ENCODE measurements at places on chromosomes 16 and 17. TPM values are rescaled to one million over a fixed set of nuclear protein-coding genes. Genes with fewer than 3 reads are reported as not detected.

DNA sequence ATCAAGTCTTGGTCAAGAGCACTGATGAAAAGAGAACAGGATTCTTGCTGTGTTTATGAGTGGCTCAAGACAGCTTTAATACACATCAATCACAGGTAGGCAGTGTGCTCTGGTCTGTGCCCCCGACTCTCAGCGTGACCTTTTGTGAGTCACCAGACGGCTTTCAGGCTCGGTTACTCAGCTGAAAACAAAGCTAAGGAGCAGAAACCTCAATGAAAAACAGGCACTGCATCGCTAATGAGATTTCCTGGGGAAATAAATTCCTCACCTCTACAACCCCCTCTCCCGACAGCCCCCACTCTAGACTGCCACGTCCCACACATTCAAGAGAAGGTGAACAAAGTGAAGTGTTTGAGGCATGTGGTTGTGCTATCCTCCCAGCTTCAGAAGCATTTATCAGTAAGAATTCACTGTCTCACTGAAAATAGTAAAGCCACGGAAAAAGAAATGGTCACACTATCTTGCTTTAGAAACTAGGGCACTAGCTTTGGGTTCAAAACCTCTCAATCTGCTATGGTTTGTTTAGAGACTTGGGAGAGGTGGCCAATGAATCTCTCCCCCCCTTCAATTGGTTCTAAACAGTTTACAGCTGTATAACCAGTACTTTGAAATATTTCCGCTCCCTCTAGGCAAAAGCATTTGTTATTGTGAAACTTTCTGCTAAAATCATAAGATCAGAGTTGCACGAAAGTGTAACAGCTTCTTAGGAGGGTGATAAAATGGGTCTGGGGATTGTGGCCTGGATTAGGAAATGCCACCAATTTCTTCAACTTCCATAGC lies 199.5 kb upstream of the PMFBP1 start:
- no peaks in the 10 kb centered on the region for H3K4me1 ChIP-seq
- no peak overlapping the region for H3K27ac ChIP-seq
- DNase-seq: no peak
- H3K4me3 ChIP-seq: no peak overlapping the region
- H3K36me3 ChIP-seq: no peaks in the 10 kb centered on the region

DNA sequence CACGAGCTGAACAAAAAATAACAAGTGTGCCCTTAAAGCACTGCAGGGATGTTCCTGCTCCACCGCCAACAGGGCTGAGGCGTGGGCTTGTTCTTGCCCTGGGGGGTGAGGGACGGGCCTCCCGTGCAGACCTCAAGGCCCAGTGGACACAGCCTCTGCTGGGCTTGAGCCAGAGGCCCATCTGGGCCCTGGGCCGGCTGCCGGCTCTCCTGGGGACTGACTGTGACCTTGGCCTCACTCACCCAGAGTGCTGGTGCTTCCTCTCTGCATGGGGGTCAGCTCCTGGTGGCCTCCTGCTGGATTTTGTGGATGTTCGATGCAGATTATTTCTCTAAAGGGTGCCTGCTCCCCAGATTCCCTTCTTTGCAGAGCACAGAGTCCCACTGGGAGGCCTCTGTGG lies 54.2 kb upstream of the CDR2 start:
- no peak overlapping the region for H3K27ac ChIP-seq
- H3K36me3 ChIP-seq: peaks cover 49% of the 10 kb centered on the region
- no peak for DNase-seq
- H3K4me1 ChIP-seq: peaks cover 20% of the 10 kb centered on the region
- H3K27me3 ChIP-seq: no peaks in the 10 kb centered on the region

DNA sequence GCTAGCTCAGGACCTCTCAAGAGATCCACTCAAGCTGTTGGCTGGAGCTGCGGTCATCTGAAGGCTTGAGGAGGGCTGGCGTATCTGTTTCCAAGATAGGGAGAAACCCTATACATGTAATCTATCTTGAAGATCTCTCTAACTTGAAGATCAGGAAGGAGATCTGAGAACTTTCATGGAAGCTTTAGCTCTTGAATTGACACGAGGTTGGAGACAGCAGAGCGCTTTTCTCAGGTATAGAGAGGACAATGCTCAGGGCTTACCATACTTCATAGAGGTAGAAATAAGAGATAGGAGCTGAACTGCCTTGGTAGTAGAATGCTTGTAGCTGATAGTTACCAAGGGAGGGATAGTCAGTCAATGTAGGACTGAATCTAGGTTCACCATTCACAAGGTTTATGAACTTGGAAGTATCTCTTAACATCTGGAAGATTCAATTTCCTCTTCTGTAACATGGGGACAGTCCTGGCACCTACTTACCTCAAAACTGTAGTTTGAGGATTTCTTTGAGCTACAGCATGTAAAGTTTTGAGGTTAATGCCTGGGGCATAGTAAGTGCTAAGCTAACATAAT lies 267.0 kb upstream of the MAF start:
- no peaks in the 10 kb centered on the region for H3K27me3 ChIP-seq
- DNase-seq: no peak
- H3K27ac ChIP-seq: no peak overlapping the region
- no peaks in the 10 kb centered on the region for H3K36me3 ChIP-seq
- H3K4me3 ChIP-seq: no peak overlapping the region
- H3K4me1 ChIP-seq: no peaks in the 10 kb centered on the region

GRCh38 chr16:84833144-84833500 lies 13.3 kb downstream of the CRISPLD2 start:
- no peaks in the 10 kb centered on the region for H3K36me3 ChIP-seq
- DNase-seq: no peak
- H3K4me3 ChIP-seq: no peak overlapping the region
- peak overlapping the region; percentile 75 for H3K27ac ChIP-seq
- H3K4me1 ChIP-seq: peaks cover 78% of the 10 kb centered on the region

DNA sequence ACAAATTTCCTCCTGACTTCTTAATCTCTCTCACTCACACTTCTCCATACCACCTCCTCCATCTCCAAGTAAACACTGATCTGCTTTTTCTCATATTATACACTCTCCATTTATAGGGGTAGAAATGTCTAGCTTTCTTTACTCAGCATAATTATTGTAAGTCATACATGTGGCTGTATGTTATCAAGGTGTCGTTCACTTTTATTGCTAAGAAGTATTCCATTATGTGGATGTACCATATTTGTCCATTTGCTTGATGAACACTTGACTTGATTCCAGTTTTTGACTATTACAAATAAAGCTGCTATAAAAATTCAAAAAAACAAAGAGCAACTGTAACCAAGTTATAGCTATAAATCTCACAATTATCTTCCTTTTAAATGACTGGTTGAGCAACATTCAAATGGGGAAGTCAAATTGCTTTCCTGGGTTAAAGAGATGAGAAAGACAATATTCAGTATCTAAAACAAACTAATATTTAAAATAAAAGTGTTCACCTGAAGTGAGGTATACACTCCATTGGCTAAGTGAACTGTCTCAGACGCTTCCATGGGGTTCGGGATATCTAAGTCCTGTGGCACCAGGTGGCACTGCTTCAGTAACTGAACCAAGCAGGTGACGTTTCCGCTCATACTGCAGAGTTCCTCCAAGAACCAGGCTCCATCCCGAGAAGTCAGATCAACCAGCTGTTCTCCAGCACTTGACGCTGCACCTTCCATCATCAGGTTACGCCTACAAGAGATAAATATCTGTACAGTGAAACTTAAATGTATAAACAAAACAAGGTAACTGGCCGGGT lies 32.6 kb upstream of the ARL6IP1 start:
- peaks cover 100% of the 10 kb centered on the region for H3K36me3 ChIP-seq
- H3K4me3 ChIP-seq: no peak overlapping the region
- H3K4me1 ChIP-seq: no peaks in the 10 kb centered on the region
- H3K27me3 ChIP-seq: no peaks in the 10 kb centered on the region
- H3K27ac ChIP-seq: no peak overlapping the region
- no peak for DNase-seq

GRCh38 chr16:23952128-23952970 lies 116.6 kb downstream of the PRKCB start:
- H3K4me3 ChIP-seq: no peak overlapping the region
- H3K27ac ChIP-seq: no peak overlapping the region
- no peaks in the 10 kb centered on the region for H3K36me3 ChIP-seq

DNA sequence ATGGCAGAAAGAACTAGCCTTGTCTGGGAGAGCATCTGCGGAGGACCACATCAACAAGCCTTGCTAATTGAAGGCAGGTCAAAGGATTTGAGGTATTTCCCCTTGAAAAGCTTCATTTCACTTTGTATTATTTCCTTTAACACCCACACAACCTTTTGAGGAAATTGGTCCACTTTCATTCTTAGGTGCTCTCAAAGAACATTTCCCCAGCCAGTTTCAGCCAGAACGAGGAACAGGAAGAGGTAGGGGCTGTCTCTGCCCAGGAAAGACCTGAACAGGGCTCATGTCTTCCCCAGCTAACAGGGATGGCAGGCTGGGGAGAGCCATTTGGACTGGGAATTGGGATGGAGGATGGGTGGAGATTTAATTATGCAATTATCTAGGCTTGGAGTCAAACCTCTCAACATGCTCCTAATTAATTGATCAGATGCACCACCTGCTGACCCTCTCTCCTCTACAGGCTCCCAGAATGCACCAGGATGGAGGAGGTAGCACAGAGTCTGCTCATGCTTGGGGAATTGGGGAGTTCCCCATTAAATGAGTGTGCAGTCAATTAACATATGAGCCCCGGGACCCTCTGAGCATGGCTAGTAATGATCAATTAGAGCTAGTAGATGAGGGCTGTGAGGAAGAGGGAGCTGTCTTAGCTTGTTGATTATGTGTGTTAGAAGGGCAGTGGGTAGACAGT lies 84.6 kb downstream of the GP2 start:
- H3K4me3 ChIP-seq: no peak overlapping the region
- H3K36me3 ChIP-seq: no peaks in the 10 kb centered on the region
- no peak for DNase-seq
- no peak overlapping the region for H3K27ac ChIP-seq

DNA sequence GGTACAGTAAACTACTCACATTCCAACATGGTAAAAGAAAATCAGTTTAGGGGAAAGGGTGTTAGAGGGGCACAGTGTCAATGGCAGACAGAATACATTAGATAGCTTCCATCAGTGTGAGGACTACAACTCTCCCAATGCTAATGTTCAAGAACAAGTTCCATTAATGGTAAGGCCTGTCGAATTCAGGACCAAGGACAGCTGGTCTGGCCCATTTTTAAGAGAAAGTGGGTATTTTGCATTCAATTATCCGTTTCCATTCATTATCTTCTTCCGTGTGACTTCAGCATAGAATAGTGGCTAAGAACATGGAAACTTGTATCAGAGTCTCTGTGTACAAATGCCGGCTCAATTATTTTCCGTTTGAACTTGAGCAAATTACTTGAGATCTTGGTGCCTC lies 98.4 kb downstream of the XYLT1 start:
- H3K27ac ChIP-seq: no peak overlapping the region
- H3K36me3 ChIP-seq: no peaks in the 10 kb centered on the region
- no peaks in the 10 kb centered on the region for H3K27me3 ChIP-seq

GRCh38 chr17:46890638-46891037 lies 32.3 kb upstream of the GOSR2 start:
- H3K4me1 ChIP-seq: no peaks in the 10 kb centered on the region
- no peak overlapping the region for H3K27ac ChIP-seq
- peaks cover 38% of the 10 kb centered on the region for H3K27me3 ChIP-seq
- H3K36me3 ChIP-seq: no peaks in the 10 kb centered on the region
- no peak for DNase-seq
- H3K4me3 ChIP-seq: no peak overlapping the region

DNA sequence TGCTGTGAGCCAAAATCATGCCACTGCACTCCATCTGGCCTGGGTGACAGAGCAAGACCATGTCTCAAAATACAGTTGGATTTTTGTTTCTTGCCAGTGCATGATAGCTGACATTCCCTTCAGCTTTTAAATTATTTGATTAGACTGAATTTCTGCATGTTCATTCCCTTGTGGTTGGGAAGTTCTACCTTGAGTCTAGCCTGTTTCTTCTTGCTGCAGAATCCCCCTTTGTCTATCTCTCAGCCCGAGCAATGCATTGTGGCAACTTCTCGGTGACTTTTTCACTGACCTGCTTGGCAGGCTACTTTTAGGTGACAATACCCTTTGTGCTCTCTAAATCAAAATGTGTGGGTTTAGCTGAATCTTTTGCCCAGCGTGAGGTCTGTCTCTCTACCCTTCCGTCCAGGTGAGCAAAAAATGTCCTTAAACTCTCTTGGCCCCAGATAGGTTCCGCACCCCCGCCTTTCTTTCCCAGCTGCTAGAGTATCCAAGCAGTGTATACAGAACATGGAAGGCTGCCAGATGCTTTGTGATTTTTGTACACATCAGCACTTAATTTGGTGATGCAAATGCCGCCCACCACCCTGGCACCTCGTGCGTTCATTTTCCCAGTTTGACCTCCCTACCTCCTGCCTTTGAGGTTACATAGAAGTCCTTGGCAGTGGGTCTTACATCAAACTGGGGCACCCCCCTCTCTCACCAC lies 130.2 kb downstream of the ABCC6 start:
- H3K36me3 ChIP-seq: peaks cover 40% of the 10 kb centered on the region
- no peaks in the 10 kb centered on the region for H3K4me1 ChIP-seq
- H3K27ac ChIP-seq: no peak overlapping the region

GGA2 gene
- 54.9 TPM for total RNA-seq

HSD11B2 gene
- total RNA-seq: 64.6 TPM

RTN4RL1 gene
- 19.1 TPM for total RNA-seq

All from suprapubic skin (tissue), 4 donors.